Small intestine (tissue), 16 donors: ENCODE measurements at places on chromosomes 5 and 9.

- peak; percentile 5 for DNase-seq
Measured at GRCh38 chr5:104347119-104347708, 784.6 kb upstream of the NUDT12 start.

- no peak for DNase-seq
Measured at GRCh38 chr5:179370490-179371120, 25.3 kb upstream of the ADAMTS2 start.

DNA sequence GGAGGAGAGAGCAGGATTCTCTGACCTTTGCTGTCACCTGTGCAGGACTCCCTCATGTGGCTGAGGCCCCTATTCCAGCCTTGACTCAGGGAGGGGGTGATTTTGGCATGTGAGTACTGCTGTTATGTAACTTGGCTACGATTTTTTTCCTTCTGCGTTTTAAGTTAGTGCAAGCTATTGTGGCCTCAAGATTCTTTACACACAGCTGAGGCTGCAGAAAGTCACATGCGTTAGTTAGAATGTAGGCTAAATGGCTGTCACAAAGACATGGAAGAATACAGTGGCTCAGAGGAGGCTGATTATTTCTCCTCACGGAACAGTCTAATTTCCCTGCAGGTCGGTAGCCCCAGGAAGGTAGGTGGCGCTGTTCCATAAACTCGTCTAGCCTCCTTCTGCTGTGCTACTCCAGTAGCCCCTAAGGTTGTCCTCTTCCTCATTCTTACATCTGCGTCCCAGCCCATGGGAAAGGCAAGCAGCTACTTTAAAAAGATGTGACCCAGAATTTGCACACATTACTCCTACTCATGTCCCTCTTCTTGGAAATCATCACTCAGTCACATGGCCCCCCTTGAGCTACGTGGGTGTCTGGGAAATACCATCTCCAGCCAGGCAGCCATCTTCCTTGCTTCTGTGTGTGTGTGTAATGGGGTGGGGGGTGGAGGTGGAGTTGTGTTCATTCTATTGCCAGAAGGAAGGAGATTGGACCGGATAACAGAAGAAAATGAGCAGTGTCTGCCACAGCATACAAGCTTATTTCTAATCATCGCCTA, 486.6 kb downstream of the CCDC171 start:
- no peak for DNase-seq

- DNase-seq = no peak
Measured at GRCh38 chr5:135402031-135402430, 3.0 kb upstream of the MACROH2A1 start.

- DNase-seq = no peak
Measured at GRCh38 chr5:151722546-151722945, 35.8 kb upstream of the SPARC start.

DNA sequence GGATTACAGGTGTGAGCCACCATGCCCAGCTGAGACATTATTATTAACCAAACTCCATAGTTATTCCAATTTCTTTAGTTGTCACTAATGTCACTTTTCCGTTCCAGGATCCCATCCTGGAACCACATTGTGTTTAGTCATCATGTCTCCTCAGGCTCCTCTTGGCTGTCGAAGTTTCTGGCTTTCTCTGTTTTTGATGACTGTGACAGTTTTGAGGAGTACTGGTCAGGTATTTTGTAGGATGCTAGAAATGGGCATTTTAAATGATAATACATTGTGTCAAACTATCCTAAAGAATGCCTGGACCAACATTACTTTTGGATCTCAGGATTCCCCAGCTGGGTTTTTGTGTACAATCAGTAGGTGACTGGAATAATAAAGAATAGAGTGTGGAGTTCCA, 19.8 kb upstream of the NEUROG1 start:
- DNase-seq = no peak

GRCh38 chr5:96342581-96342980, 90.5 kb downstream of the PCSK1 start:
- no peak for DNase-seq

- DNase-seq = no peak
Measured at GRCh38 chr5:113058269-113058668, 81.7 kb downstream of the DCP2 start.

- DNase-seq = no peak
Measured at GRCh38 chr9:104608336-104608735, 2.9 kb upstream of the OR13C2 start.

GRCh38 chr9:21965401-21965951, 28.7 kb downstream of the CDKN2A start:
- DNase-seq = peak; percentile 63

DNA sequence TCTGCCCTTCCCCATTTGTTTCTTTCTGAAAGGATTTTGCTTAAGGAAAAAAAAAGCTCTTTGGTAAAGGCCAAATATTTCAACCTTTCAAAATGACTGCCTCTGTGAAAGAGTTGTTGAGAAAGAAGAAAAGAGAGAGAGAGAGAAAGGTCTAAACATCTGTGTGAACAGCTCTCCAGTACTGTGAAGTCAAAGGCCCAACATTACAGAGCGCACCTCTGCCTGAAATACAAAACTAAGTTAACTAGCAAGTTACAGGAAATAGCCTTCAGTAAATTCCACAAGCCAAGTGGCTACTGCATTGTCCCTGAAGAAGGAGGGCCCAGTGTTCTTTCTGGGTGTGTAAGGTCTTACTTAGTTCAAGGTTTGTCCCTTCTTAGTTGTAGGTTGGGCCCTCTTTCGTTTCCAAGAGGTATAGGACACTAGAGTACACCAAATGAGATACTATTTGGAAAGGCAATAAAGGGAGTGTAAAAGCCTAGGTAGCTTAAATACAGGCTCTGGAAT, 104.4 kb downstream of the THBS4 start:
- no peak for DNase-seq

DNA sequence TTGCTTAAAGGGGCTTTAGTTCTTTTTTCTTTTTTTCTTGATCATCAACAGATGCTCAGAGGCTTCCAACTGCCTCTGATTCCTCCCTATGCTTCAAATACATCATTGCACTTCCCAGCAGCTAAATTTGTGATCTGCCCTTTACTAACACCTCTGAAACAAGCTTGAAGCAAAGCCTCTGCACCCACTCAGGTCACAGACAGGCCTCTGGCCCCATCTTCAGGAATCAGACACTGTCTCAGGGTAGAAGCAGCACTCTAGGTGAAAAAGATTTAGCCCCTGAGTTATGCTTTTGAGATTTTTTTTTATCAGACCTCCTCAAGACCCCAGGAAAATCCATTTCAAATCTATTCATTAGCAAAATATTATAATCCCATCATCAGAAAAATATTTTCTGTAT, 91.5 kb downstream of the MAMDC2 start:
- no peak for DNase-seq

- DNase-seq = no peak
Measured at GRCh38 chr5:1387059-1387755, 42.3 kb upstream of the CLPTM1L start.

GRCh38 chr9:12133416-12133815, 559.8 kb upstream of the TYRP1 start:
- DNase-seq = no peak

GRCh38 chr5:10695055-10695649, 65.9 kb downstream of the DAP start:
- DNase-seq = peak; percentile 71

DNA sequence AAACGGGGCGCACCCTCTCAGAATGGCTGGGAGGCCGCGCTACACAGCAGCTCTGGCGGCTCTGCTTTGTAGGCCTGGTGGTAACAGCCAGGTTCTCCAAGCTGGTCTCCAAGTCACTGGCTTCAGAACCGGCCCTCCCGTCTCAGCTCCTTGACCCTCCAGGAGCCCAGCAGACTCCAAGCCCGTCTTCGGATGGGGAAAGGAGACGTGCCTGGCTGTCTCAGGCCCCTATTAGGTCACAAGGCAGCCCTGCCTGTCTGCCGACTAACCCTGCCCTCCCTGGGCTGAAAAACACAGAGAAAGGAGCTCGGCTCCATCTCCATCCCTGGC, 2.2 kb downstream of the ASB6 start:
- DNase-seq = no peak

DNA sequence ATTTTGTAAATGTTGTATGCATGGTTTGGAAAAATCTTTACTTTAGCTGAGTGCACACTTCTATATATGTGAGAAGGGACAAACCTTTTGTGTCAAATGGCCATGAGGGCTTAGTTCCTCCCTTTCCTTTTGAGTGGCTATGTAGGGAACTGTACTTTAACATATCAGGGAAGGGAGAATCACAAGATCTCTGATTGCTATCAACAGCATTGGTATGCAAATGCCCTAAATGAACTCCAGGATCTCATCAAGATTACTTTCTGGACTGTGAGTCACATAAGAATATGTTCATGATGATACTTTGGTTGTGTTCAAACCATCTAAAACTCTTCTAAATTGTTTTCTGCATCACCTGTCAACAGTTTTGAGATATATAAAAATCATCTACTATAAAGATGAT, 31.2 kb upstream of the MROH2B start:
- DNase-seq = no peak

GRCh38 chr5:65779643-65780042, 57.6 kb downstream of the NLN start:
- DNase-seq = peak; percentile 28

- no peak for DNase-seq
Measured at GRCh38 chr9:78014776-78015175, 16.8 kb downstream of the GNAQ start.

GRCh38 chr5:15014809-15015208, 143.2 kb upstream of the ANKH start:
- no peak for DNase-seq

DNA sequence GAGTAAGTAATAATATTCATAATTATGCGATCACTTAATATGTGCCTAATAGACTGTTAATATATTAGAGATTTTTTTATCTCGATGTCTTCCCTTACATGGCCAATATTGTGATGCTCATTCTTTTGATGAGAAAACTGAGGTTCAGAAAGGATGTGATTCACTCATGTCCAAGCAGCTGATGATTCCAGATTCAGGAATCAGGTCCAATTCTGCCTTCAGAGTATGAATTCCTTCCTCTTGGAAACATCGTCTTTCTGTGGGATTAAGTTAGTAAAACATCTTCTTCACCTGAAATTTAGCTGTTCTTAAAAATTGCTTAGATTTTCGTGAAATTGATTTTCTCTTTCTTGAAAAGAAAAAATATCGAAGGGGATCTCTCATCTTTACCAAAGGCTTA, 242.5 kb upstream of the RFX3 start:
- no peak for DNase-seq

GRCh38 chr5:140399979-140400729, 1.5 kb upstream of the ANKHD1 start:
- no peak for DNase-seq

DNA sequence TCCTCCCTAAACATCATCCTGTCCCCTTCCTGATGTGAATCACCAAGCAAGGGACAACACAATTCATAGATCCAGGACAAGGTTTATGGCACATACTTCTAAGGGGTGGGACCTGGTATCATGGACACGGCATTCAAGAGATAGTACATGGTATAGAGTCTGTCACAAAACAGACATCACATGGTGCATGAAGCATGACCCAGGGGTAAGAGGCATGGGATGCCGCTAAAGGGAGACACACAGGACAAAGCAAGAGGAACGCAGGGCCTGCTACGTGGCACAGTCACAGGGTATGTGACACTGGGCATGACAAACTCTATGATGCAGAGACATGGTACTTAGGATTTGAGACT, 20.7 kb downstream of the GSN start:
- peak; percentile 88 for DNase-seq

DNA sequence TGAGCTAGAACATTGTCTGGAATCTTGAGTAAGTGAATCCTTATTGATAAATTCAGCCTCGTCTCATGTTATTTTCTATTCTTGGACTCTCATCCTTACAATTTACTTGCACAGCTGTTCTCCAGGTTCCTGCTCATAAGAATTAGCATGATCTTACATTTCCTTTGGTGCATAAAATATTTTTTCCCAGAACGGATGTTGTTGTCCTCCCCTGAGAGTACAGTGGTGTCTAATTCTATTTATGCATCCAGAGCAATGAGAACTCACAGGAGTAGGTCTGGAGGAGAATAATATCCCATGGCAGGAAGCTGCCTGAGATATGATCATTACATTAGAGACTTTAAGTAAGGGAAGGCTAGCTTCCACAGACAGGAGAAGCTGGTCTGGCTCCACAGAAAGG, 178.4 kb upstream of the MAST4 start:
- DNase-seq = no peak

- DNase-seq = peak; percentile 16
Measured at GRCh38 chr5:41793141-41793770, 77.0 kb downstream of the OXCT1 start.

- peak; percentile 36 for DNase-seq
Measured at GRCh38 chr9:77807846-77808750, 160.0 kb upstream of the GNA14 start.

DNA sequence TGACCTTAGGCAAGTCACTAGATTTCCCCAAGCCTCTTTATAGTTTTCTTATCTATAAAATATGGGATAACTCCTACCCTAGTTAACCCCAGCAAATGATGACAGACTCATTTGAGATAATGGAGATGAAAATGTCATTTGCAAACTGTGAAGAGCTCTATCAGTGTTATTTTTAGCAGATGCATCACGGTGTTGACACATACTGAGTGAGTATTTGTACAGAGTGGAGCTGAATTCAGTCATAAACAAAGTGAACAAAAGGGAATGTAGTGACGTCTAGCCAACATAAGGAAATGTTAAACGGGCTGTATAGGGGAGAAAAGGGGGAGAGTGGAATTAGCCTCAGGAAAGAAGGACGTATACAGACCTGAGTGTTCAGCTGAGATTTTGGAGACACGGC, 75.9 kb downstream of the NMUR2 start:
- no peak for DNase-seq

GRCh38 chr9:91192381-91193086, 169.2 kb downstream of the AUH start:
- DNase-seq = peak; percentile 57

DNA sequence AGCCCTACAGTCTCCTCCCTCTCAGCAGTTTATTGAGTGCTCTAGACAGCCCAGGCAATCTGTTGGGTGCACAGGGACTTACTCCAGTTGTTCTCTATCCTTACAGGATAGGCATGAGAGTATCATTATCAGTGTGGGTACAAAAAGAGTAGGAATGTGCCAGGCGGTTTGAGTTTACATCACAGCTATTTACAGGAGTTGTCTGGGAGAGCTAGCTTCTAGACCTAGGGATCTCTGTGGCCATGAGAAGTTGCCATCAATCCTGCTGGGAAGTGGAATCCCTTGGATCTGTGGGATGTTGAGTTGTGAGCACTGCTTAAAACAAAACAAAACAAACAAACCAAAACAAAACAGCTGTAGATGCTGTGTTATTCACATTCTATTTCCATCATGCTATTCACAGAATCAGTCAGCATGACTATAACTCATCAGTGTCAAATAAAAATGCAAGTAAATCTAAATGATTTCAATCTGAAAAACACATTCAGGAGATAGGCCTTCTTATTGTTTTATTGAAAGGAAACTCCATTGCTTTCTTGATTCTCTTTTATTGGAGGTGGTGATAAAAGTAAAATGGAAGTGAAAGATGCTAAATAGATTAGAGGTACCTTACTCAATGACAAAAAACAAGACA, 552.4 kb upstream of the ZNF608 start:
- DNase-seq = no peak
